Chondrocyte (in vitro differentiated cells): ENCODE measurements at places on chromosomes 6 and 20. TPM values are rescaled to one million over a fixed set of nuclear protein-coding genes. Genes with fewer than 3 reads are reported as not detected.

The KCNQ2 gene
- total RNA-seq = not detected in 3 replicates

- H3K27me3 ChIP-seq = peaks cover 16% of the 10 kb centered on the region
- no peak overlapping the region for H3K27ac ChIP-seq
- H3K4me3 ChIP-seq = peak overlapping the region; percentile 36
- no peak for DNase-seq
- H3K4me1 ChIP-seq = peaks cover 27% of the 10 kb centered on the region
- no peaks in the 10 kb centered on the region for H3K36me3 ChIP-seq
Measured at GRCh38 chr20:64254571-64255360, 782 bp upstream of the PCMTD2 start.

- no peaks in the 10 kb centered on the region for H3K36me3 ChIP-seq
- no peaks in the 10 kb centered on the region for H3K4me1 ChIP-seq
- no peak overlapping the region for H3K4me3 ChIP-seq
- no peak overlapping the region for H3K27ac ChIP-seq
- no peak for DNase-seq
Measured at GRCh38 chr6:68368845-68369244, 266.2 kb upstream of the ADGRB3 start.

DNA sequence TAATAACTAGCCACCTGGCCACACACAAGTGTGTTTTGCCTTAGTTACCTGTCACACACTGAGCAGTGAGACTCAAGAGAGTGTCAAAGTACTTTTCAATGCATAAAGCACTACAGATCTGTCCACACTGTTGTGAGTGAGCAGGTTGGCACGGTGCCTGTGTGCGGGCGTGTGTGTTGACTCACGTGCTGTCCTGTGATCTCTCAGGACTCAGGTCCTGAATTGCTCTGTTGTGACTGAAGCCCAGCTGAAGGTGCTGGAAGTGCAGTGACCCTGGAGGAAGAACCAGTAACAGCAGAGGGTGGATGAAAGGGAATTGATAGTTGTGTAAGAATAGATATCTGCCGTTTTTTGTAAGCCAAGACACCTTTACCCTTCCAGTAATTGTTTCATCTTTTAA lies 18.3 kb downstream of the SLC16A10 start:
- DNase-seq = no peak
- peaks cover 3% of the 10 kb centered on the region for H3K4me1 ChIP-seq
- peaks cover 6% of the 10 kb centered on the region for H3K36me3 ChIP-seq
- peaks cover 35% of the 10 kb centered on the region for H3K27me3 ChIP-seq

DNA sequence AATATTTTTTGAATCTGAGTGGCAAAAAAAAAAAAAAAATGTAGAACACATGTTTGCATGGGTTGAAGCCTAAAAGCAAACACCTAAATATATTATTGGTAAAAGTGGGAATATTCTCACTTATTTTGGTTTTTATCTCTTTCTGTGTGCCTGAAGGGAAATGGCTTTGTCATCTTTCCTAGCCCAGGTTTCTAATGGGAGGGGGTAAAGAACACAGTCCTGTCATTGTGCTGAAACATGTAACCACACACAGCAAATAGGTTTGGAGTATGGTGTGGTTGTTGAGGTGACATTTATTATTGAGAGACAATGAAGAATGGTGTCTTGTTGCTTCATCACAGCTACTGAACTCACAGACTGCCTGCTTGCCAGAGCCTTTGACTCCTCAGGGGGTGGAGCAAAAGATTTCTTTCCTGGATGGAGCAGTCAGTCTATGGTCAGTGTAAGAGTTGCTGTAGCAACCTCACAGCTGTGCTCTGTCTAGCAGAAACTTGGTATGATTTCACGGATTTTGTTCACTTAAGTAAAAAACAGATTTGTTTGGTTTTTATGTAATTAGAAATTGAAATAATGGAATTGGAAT lies 70.2 kb downstream of the CEP57L1 start:
- H3K4me3 ChIP-seq = no peak overlapping the region
- peaks cover 31% of the 10 kb centered on the region for H3K4me1 ChIP-seq
- peak overlapping the region; percentile 25 for H3K27ac ChIP-seq
- DNase-seq = no peak

DNA sequence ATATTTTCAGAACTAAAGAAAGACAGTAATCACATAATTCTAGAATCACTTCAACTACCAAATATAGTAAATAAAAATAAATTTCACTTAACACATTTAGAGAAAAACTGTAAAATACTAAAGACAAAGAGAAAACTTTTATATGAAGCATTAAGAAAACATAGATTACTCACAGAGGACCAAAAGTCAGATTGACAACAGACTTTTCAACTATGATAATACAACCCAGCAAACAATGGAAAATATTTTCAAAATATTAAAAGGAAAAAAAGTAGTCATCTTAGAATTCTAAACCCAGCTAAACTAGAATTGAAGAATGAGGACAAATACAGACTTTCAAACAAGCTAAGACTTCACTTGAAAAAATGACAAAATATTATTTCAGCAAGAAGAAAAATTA lies 164.8 kb upstream of the ARID1B start:
- H3K4me3 ChIP-seq = no peak overlapping the region
- no peak overlapping the region for H3K27ac ChIP-seq
- peaks cover 3% of the 10 kb centered on the region for H3K4me1 ChIP-seq
- DNase-seq = no peak
- H3K36me3 ChIP-seq = peaks cover 6% of the 10 kb centered on the region

- H3K27ac ChIP-seq = no peak overlapping the region
- H3K4me1 ChIP-seq = peaks cover 10% of the 10 kb centered on the region
Measured at GRCh38 chr20:63540417-63541186, 3.4 kb upstream of the PTK6 start.

The TRIM26 gene
- 36.1 to 37.6 TPM (median 36.7 TPM) in 3 replicates for total RNA-seq

- no peak overlapping the region for H3K4me3 ChIP-seq
- DNase-seq = no peak
- H3K27ac ChIP-seq = no peak overlapping the region
- no peaks in the 10 kb centered on the region for H3K36me3 ChIP-seq
Measured at GRCh38 chr6:115811541-115811940, 249.2 kb downstream of the FRK start.

The DACT2 gene
- 1.4 to 4.6 TPM (median 4.5 TPM) in 3 replicates for total RNA-seq

The TMEM244 gene
- not detected in 3 replicates for total RNA-seq

The CD2AP gene
- total RNA-seq = 16.1 to 17.8 TPM (median 16.2 TPM) in 3 replicates
